GM23248 (cell line): ENCODE measurements at places on chromosomes 2 and 18. TPM values are rescaled to one million over a fixed set of nuclear protein-coding genes. Genes with fewer than 3 reads are reported as not detected.

Gene C2orf80
- not detected in 2 replicates for total RNA-seq

Gene RGPD4
- not detected in 2 replicates for total RNA-seq

Gene ADRA2B
- total RNA-seq, result not detected in 2 replicates

Gene HOXD13
- 1.0 and 3.8 TPM in 2 replicates for total RNA-seq

Gene ASB18
- not detected in 2 replicates for total RNA-seq

Gene FAM110C
- total RNA-seq, result not detected in 2 replicates

Gene MOB1A
- 120 and 139 TPM in 2 replicates for total RNA-seq

Gene TET3
- 2.9 and 4.3 TPM in 2 replicates for total RNA-seq

DNA sequence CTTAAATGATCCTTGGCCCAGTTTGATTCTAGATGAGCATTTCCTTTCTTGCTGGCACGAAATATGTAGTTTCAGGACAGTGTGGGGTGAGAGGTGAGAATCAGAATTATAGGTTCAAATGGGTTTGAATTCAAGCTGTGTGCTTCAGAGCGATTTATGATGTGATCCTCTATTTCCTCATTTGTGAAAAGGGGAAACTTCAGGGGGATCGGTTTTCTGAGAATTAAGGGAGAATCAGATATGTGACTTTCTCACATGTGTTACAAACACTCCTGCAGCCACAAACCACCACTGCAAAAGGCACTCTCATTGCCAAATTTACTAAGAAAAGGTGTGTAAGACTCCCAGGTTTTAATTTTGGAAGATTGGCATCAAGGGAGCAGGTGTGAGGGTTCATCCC is 24.4 kb downstream of the HK2 start:
- H3K4me1 ChIP-seq, result no peaks in the 10 kb centered on the region
- H3K36me3 ChIP-seq, result peaks cover 31% of the 10 kb centered on the region; the same call in 1 of the 2 replicates
- H3K27ac ChIP-seq, result no peak overlapping the region
- H3K27me3 ChIP-seq, result no peaks in the 10 kb centered on the region

DNA sequence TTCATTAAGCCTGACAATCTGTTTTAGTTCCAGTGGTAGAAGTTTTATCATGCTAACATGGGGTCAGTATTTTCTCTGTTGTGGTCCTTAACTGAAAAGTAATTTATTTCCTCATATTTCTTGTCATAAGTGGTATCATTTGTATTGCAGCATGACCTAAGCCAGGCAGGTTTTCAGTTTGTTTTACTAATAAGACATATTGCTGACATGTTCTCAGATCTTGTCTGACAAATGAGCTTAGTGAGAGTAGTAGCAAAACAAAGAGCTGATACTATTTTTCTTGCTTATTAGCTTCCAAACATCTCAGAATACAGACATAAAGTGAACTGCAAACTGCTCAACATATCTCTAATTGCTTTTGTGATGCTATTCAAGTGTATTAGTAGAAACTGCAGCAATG is 293.6 kb downstream of the DSEL start:
- H3K4me3 ChIP-seq, result no peak overlapping the region
- H3K27me3 ChIP-seq, result no peaks in the 10 kb centered on the region
- H3K4me1 ChIP-seq, result 0 out of 2 replicates have a peak, but pooled peaks cover 7% of the 10 kb centered on the region
- no peak for DNase-seq
- no peaks in the 10 kb centered on the region for H3K36me3 ChIP-seq

- no peaks in the 10 kb centered on the region for H3K4me1 ChIP-seq
- no peaks in the 10 kb centered on the region for H3K36me3 ChIP-seq
- DNase-seq, result no peak
- peaks cover 51% of the 10 kb centered on the region for H3K27me3 ChIP-seq
These were observed 124.4 kb upstream of the PXDN start for GRCh38 chr2:1868683-1869141.

GRCh38 chr18:24656551-24657443 is 196.4 kb downstream of the HRH4 start:
- H3K4me1 ChIP-seq, result peaks cover 14% of the 10 kb centered on the region
- no peaks in the 10 kb centered on the region; the same call in 1 of the 2 replicates for H3K27me3 ChIP-seq
- H3K27ac ChIP-seq, result no peak overlapping the region
- DNase-seq, result peak; percentile 72
- no peaks in the 10 kb centered on the region for H3K36me3 ChIP-seq

- H3K4me1 ChIP-seq, result peaks cover 42% of the 10 kb centered on the region
- H3K27me3 ChIP-seq, result no peaks in the 10 kb centered on the region
- DNase-seq, result no peak
- H3K27ac ChIP-seq, result no peak overlapping the region
- peaks cover 51% of the 10 kb centered on the region for H3K36me3 ChIP-seq
These were observed 18.9 kb downstream of the ASB1 start for GRCh38 chr2:238445409-238446190.

DNA sequence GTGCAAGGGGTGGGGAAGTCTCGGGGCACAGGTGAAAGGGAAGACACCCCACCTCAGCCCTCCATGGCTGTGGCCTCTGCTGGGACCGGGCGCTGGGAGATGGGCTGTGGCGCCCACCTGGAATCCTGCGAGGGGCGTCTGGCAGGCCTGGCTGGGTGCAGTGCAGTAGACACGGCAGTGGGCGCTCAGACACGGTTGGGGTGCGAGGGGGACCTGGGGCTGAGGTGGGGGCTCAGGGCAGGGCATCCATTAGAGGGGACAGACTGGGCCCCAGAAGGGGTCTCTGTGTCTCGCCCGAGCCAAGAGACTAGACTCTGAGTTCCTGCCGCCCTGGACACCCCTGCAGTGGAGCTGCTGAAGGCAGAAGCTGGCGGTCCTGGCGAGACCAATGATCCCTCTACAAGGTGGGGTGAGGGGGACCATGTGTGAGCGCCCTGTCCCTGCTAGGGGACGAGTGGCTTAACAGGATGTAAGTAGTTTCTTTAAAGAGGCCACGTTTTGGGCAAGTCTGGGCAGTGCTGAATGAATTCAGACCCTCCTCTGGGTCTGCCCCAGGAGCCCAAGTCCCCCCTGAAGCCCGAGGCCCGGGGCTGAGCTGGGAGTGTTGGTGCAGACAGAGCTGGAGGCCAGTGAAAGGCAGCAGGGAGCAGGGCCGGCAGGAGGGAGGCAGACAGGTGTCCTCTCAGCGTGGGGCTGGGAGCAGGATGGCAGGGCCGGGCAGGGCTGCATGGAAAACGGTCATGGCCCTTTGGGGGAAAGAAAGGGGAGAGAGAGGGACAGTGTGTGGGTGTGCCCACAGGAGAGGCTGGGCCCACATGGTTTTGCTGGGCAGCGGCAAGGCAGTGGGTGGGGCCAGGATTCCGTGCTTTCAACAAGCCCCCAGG is 57.2 kb downstream of the HS6ST1 start:
- peak overlapping the region; percentile 76 for H3K27ac ChIP-seq
- no peaks in the 10 kb centered on the region for H3K27me3 ChIP-seq
- DNase-seq, result no peak
- H3K4me1 ChIP-seq, result peaks cover 7% of the 10 kb centered on the region

DNA sequence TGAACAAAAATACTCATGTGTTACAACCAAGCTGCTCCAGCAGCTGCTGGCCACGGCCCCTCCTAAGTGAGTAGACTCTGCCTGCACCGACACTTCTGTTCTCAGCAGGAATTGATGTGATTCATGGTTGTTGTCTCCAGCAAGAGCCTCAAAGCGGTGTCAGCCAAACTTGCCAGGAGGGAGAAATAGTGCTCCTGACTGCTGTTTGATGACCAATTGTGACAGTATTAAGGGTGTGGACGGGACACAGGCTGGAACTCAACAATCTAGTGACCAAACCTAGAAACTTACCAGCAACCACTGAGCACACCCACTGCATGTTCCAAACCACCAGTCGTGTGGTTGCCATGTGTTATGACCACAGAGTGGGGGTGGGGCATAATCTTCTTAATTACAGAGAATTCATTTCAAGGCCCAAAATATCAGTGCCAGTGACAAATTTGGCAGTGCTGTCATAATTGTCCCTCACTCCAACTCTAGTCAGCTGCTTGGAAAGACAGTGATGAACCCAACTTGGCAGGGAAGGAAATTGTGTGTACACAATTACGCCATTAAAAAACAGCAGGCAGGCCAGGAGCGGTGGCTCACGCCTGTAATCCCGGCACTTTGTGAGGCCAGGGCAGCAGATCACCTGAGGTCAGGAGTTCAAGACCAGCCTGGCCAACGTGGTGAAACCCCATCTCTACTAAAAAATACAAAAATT is 30.4 kb downstream of the FBLN7 start:
- peak overlapping the region; percentile 37 for H3K27ac ChIP-seq
- H3K36me3 ChIP-seq, result no peaks in the 10 kb centered on the region
- no peaks in the 10 kb centered on the region for H3K27me3 ChIP-seq
- H3K4me1 ChIP-seq, result peaks cover 13% of the 10 kb centered on the region
- peak; percentile 83 for DNase-seq

- no peak for DNase-seq
- H3K36me3 ChIP-seq, result no peaks in the 10 kb centered on the region
- no peak overlapping the region for H3K27ac ChIP-seq
- H3K4me1 ChIP-seq, result no peaks in the 10 kb centered on the region
- H3K27me3 ChIP-seq, result no peaks in the 10 kb centered on the region
These were observed 544.0 kb downstream of the STK39 start for GRCh38 chr2:167703441-167703840.

DNA sequence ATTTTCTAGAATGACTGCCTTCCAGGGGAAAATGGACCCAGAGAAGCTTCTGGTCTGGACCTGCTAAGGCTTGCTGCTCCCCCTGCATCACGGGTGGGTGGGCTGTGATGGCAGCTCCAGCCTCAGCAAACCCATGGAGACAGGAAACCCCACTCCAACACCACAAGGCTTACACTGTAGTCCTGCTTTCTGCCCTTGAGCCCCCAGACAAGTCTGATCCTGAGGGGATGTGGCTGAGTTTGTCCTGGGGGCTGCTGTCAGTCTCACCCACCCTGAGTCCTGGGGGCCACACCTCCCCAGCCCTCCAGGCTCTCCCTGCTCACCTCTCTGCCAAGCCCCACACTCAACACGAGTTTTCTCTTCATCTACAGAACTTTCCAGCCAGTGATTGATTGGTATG is 279.4 kb downstream of the EIPR1 start:
- no peaks in the 10 kb centered on the region; the same call in 1 of the 2 replicates for H3K27me3 ChIP-seq
- no peaks in the 10 kb centered on the region for H3K4me1 ChIP-seq
- no peak overlapping the region for H3K27ac ChIP-seq
- no peak for DNase-seq
- no peaks in the 10 kb centered on the region for H3K36me3 ChIP-seq
- H3K4me3 ChIP-seq, result no peak overlapping the region

DNA sequence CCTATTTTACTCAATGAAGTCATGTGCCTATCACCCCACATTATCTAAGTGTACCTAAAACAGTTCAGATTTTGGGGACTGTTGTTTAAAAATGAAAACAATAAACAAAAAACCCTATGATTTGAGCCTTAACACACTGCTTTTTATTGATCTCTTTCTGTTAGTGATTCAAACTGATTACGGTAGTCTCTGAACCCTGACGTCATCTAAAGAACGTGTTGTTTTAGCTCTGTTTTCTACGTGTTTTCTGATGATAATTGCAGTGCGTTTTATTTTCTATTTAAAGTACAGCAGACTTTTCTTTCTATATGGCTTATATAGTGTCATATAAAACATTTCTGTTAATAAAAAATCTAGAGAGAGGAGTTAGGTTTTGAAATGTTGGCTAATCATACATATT is 93.9 kb upstream of the FAM237A start:
- no peak overlapping the region for H3K4me3 ChIP-seq
- no peaks in the 10 kb centered on the region for H3K27me3 ChIP-seq
- no peaks in the 10 kb centered on the region for H3K36me3 ChIP-seq

GRCh38 chr2:170679607-170680079 is 35.5 kb upstream of the SP5 start:
- no peak overlapping the region for H3K4me3 ChIP-seq
- no peaks in the 10 kb centered on the region for H3K36me3 ChIP-seq
- no peaks in the 10 kb centered on the region for H3K27me3 ChIP-seq
- no peak overlapping the region for H3K27ac ChIP-seq
- DNase-seq, result peak; percentile 13

GRCh38 chr2:98488252-98488651 is 43.6 kb downstream of the INPP4A start:
- no peak overlapping the region for H3K27ac ChIP-seq
- no peak overlapping the region for H3K4me3 ChIP-seq
- no peaks in the 10 kb centered on the region for H3K27me3 ChIP-seq

GRCh38 chr2:37781028-37781427 is 109.6 kb upstream of the CDC42EP3 start:
- H3K36me3 ChIP-seq, result no peaks in the 10 kb centered on the region
- peak overlapping the region; percentile 25 for H3K27ac ChIP-seq
- DNase-seq, result peak; percentile 72

GRCh38 chr2:1603521-1603920 is 140.8 kb downstream of the PXDN start:
- H3K36me3 ChIP-seq, result no peaks in the 10 kb centered on the region
- H3K27ac ChIP-seq, result no peak overlapping the region
- no peak for DNase-seq
- 0 out of 2 replicates have a peak, but pooled peaks cover 5% of the 10 kb centered on the region for H3K27me3 ChIP-seq
- no peak overlapping the region for H3K4me3 ChIP-seq

DNA sequence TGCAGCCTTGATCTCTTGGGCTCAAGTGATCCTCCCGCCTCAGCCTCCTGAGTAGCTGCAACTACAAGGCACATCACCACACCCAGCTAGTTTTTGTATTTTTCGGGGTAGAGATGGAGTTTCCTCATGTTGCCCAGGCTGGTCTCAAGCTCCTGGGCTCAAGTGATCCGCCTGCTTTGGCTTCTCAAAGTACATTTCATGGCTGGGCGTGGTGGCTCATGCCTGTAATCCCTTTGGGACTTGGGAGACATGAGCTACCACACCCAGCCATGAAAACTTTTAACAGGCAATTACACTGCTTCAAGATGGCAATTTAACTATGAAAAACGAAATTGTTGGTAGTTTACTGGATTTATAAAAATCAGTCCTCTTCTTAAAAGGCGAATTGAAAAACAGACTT is 69.7 kb downstream of the MEP1B start:
- no peaks in the 10 kb centered on the region for H3K4me1 ChIP-seq
- H3K27ac ChIP-seq, result no peak overlapping the region
- no peak for DNase-seq
- no peak overlapping the region for H3K4me3 ChIP-seq

- H3K4me3 ChIP-seq, result peak overlapping the region; percentile 89
- no peaks in the 10 kb centered on the region for H3K27me3 ChIP-seq
- no peaks in the 10 kb centered on the region for H3K36me3 ChIP-seq
- H3K27ac ChIP-seq, result no peak overlapping the region
- DNase-seq, result no peak
- peaks cover 7% of the 10 kb centered on the region; the same call in 1 of the 2 replicates for H3K4me1 ChIP-seq
These were observed 1.1 kb upstream of the CERS6 start for GRCh38 chr2:168454737-168455644.

DNA sequence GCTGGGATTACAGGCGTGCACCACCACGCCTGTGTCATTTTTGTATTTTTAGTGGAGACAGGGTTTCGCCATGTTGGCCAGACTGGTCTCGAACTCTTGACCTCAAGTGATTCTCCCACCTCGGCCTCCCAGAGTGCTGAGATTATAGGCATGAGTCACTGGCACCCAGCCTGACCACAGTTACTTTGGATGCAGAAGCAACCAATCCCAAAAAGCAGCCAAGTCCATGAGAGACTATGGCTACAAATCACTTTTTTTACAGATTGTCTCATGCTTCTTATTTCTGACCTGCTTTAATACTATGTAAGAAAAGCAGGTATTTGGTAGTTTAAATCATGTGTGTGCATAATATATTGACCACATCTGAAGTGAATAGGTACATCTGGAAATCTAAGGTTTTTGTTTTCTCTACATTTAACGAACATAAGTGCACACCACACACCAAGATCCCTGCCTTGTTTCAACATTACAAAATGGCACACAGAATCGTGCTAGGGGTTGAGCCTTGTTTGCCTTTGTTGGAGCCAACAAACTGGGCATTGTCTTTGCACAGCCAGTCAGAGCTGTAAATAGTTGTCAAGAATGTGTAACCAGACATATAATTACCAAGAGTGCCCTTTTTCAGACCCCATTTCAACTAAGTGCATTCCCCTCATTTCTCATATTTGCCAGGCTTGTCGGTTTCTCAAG is 18.3 kb upstream of the MAP4K4 start:
- H3K36me3 ChIP-seq, result no peaks in the 10 kb centered on the region
- H3K4me1 ChIP-seq, result peaks cover 12% of the 10 kb centered on the region; the same call in 1 of the 2 replicates
- H3K4me3 ChIP-seq, result no peak overlapping the region
- peak; percentile 79 for DNase-seq
- H3K27me3 ChIP-seq, result no peaks in the 10 kb centered on the region
